ENCODE measurements at places on chromosomes 1 and 21.

DNA sequence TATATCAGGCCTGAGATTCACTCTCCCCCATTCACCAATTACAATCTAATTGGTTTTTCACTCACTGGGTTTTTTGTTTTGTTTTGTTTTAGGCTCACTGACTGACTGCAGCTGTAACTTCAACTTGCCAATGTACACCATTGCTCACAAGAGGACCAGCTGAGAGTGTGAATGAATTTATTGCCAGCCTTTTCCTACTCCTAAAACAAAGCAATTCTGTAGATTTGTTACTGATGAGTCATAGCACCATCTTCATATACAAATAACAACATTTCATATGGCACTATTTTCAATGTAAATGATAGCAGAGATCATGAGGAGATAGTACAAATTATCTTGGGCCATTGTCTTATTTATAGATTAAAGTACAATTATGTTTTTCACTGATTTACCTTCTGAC lies 76.0 kb upstream of the DPYD start:
- no peak for DNase-seq

DNA sequence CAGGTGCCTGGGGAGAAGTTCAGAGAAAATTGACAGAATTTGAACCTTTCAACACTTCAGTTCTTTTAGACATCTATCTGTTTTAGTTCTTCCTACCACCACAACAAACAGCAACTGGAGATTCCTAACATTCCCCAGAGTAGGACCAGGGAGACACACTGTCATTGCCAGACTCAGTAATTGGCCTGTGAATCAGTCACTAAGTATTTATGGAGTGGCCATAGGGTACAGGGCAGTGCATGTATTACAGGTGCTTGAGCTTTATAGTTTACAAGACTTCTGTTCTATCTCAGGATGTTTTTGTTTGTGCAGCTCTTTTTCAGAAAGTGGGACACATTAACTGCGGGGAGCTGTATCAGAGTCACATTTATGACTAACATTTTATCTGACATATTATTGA lies 1.7 kb downstream of the CDC14A start:
- no peak for DNase-seq

DNA sequence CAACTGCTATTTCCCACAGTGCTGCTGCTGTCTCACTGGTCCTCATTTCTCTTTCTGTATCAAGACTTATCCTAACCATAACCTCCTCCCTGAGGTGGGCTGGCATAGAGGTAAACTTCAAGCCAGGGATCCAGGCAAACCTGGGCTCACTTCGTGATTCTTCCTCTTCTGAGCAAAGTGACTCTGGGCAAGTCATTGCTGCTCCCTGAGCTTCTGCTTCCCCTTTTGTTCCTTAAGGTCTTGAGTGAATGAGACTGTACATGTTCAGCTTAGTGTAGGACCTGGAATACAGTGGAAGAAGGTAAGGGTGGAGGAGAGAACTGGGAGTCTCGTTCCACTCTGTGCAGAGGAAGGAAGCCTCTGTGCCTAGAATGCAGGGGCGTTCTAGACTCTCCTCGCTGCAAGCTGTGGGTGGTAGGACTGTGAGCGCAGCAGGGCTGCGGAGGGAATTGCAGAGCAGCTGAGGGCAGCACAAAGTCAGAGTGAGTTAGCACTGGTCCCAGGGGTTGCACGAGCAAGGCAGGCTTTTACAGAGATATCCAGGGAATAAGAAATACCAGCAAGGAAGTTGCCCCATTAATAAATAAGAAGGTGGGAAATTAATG lies 11.4 kb upstream of the ERI3 start:
- DNase-seq = no peak

DNA sequence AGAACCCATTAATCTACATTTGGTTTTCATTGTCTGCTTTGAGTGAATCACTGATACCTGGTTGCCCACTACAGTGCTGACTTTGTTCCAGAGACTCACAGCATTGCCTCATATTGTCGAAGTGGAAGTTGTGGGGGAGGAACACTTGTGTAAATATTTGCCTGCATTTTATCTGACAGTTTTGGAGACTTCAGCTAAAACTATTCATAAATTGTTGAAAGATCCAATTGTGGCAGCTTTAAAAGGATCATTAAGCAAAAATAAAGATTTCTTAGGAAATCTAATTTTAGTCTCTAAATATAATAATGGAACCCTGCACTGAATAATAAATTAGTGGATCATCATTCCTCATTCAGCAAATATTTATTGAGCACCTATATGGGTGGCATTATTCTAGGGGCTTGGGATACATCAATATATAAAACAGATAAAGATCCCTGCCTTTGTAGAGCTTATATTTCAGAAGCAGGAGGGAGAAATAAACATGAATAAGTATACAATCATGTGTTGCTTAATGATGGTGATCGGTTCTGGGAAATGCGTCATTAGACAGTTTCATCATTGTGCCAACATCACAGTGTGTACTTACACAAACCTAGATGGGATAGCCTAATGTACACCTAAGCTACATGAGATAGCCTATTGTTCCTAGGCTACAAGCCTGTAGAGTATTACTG lies 73.5 kb downstream of the OSBPL9 start:
- DNase-seq = peak; percentile 30

DNA sequence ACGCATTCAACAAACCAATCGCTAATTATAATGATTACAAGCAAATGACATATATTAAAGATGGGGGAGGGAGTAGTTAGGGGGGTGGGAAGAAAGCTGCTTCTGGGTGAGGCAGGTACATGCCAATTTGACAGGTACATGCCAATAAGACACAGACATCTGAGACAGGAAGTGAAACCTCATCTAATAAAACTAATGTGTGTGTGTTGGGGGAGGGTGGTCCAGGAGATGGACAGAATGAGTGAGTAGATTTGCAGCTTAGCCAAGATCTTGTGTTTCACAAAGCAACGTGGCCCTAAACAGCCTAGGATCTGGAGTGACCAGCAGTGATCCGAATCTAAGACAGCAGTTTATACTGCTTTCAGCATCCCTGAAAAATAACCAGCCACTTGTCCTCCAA lies 10.8 kb downstream of the CFAP45 start:
- no peak for DNase-seq

DNA sequence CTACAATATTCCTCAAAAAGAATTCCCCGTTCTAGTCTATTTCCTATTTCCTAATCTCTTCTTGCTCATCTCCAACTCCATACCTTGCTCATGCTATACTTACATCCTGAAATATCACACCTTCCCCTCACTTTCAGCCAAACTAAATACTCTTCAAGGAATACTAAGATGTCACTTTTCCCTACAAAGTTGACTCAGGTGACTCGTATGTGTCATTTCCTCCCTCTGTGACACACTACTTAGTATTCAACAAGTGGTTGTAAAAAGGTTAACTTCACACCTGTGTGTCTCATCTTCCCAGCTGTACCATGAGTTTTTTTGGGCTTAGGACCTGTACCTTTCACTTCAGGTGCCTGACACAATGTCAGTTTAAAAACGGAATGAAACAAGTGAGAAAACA lies 81.9 kb upstream of the LBR start:
- DNase-seq = no peak

- no peak for DNase-seq
Measured at GRCh38 chr1:168893359-168893801, 164.4 kb upstream of the DPT start.

- no peak for DNase-seq
Measured at GRCh38 chr1:156226116-156226538, 13.3 kb downstream of the PMF1 start.

DNA sequence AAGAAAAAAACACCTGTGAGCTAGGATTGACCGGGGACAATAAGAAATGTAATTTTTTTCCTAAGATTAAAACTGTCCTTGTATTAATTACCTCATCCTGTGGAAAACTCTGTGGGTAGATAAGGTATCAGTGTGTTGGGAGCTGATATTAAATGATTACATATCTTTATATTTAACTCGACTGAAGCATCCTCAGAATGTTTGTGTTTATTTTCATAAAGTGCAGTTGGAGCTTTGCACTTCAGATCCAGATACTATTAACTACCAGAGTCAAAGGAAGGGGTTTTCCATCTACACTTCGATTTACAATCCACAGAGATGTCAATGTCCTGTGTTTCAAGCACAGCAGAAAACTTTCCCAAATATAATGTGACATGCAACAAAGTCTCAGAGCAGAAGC lies 164.5 kb downstream of the NR5A2 start:
- DNase-seq = no peak

- DNase-seq = no peak
Measured at GRCh38 chr1:198845851-198846250, 207.0 kb downstream of the PTPRC start.

GRCh38 chr1:65055747-65056146 lies 89.4 kb upstream of the JAK1 start:
- DNase-seq = no peak

Data from NCI-H1930 (cell line).